Left lung (tissue), 14 donors: ENCODE measurements at places on chromosomes 5 and 9.
A peak's percentile ranks its signal among the peaks of the same experiment; 100 is the strongest.

GRCh38 chr5:113170707-113171106 lies 194.1 kb downstream of the DCP2 start:
- no peak for DNase-seq
- H3K27me3 ChIP-seq: no peaks in the 10 kb centered on the region
- H3K27ac ChIP-seq: no peak overlapping the region
- no peaks in the 10 kb centered on the region for H3K36me3 ChIP-seq
- H3K4me3 ChIP-seq: no peak overlapping the region
- peaks cover 6% of the 10 kb centered on the region for H3K4me1 ChIP-seq

DNA sequence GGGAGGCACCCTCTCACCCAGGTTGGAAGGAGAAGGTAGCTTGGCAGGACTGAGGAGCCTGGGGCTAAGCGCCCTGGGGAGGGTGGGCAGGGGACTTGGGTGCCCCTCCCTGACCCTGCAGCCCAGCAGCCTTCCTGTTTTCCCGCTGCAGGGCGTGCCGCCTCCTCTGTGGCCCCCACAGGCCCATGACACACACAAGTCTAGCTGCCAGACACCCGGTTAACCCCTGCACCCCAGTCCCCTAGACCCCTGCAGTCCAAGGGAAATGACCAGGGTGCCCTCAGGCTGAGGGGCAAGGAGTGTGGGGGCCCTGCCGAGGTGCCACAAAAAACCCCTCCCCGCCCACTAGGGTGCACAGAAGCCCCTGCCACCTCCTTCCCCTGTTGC lies 33.0 kb downstream of the GOLGA2 start:
- H3K4me1 ChIP-seq: peaks cover 19% of the 10 kb centered on the region
- no peaks in the 10 kb centered on the region for H3K36me3 ChIP-seq
- H3K27ac ChIP-seq: no peak overlapping the region

DNA sequence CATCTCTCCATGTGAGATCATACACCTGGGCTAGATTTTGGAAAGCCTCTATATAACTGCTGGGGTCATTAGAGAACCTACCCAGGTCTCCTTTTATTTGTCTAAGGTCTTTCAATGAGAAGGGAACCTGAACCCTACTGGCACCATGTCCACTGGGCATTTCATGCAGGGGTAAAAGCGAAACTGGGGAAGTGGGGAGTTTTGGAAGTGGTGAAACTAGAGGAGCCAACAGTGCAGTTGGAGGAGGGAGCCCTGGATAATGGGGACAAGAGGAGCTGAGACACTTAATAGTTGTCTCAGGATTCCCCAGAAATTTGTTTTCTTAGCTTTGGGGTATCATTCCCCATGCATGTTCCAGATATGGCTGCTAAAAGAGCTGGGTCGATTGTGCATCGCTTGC lies 169.0 kb upstream of the NREP start:
- H3K36me3 ChIP-seq: no peaks in the 10 kb centered on the region
- DNase-seq: no peak
- H3K4me1 ChIP-seq: peaks cover 13% of the 10 kb centered on the region
- H3K4me3 ChIP-seq: no peak overlapping the region
- no peak overlapping the region for H3K27ac ChIP-seq

DNA sequence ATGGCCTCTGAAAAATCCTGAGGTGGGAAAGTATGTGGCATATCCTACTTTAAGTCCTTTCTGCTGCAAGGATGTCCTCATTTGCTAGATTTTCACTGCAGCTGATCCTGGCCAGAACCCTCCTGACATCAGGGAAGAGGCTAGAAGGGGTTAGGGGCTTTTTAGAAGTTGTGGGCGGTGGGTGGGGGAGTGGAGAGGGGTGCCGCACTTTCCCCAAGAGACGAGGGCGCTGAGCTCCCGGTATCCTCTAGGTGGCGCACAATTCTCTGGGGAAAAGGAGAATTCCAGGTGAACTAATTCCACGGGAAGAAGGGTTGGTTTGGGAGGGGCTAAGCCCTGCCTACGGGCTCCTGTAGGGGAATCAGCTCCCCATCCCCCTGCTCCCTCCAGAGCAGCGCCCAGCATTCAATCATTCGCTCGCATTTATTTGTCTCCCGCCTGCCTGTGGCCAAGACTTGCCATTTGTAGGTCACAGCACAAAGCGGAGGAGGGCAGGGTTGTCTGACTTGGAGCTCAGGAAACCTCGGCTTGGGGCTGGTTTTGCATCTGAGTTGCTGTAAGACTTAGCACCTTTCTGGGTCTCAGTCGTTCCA lies 42.9 kb upstream of the HAND1 start:
- H3K27me3 ChIP-seq: no peaks in the 10 kb centered on the region
- H3K27ac ChIP-seq: no peak overlapping the region
- H3K4me3 ChIP-seq: no peak overlapping the region
- H3K4me1 ChIP-seq: no peaks in the 10 kb centered on the region

DNA sequence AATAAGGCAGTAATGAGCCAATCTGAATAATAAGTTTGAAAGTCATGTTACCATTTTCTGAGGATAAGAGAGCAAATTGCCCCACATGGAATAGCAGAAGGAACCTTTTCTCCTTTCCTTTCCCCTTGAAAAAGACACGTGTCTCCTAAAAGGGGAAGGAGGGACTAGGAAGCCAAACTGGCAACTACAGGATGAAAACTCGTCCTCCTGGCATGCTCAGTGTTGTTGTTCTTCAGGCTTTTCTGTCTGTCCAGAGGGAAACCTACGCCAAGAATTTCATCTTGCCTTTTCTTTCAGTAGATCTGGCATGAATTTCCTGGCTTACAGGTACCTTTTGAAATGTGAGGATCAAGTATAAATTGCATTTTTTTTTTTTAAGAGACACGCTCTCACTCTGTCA lies 355.9 kb upstream of the TLE4 start:
- H3K27me3 ChIP-seq: no peaks in the 10 kb centered on the region
- DNase-seq: no peak
- H3K36me3 ChIP-seq: no peaks in the 10 kb centered on the region
- no peak overlapping the region for H3K27ac ChIP-seq
- H3K4me3 ChIP-seq: no peak overlapping the region
- H3K4me1 ChIP-seq: no peaks in the 10 kb centered on the region

GRCh38 chr5:75952291-75952690 lies 130.9 kb upstream of the SV2C start:
- no peak overlapping the region for H3K4me3 ChIP-seq
- no peak for DNase-seq
- H3K36me3 ChIP-seq: no peaks in the 10 kb centered on the region
- no peaks in the 10 kb centered on the region for H3K27me3 ChIP-seq
- H3K4me1 ChIP-seq: no peaks in the 10 kb centered on the region

DNA sequence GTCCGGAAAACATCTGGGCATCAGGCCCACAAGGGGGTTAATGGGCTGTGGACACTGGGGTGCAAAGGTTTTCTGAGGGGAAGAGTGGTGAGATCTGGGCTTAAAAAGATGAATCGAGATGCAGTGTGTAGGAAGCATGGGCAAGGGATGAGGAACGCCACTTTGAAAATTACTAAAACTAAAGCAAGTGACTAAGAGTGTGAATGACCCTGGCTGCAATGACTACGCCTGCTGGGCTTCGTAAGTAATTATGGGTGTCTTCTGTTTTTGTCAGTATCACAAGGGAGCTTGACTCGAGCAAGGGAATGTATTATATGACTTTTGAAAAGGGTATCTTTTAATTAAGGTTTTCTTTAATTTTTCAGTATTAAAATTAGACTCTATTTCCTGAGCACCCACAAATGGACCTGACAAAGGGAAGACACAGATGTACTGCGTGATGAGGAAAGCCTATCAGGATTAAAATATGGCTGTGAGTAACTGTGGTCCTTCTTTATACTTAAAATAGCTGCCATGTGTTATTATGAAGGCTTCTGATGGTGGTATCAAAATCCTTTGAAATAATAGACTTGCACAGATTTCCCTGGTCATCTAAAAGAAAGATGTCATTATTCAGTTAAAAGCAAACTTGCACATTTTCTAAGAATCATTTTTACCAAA lies 4.2 kb downstream of the CTXN3 start:
- no peak for DNase-seq
- no peak overlapping the region for H3K27ac ChIP-seq
- H3K4me1 ChIP-seq: no peaks in the 10 kb centered on the region
- H3K36me3 ChIP-seq: no peaks in the 10 kb centered on the region
- H3K4me3 ChIP-seq: no peak overlapping the region
- H3K27me3 ChIP-seq: no peaks in the 10 kb centered on the region

GRCh38 chr9:121204121-121204520 lies 2.5 kb upstream of the RAB14 start:
- H3K4me1 ChIP-seq: peaks cover 14% of the 10 kb centered on the region
- no peak overlapping the region for H3K4me3 ChIP-seq
- no peak for DNase-seq

GRCh38 chr5:76681287-76681686 lies 34.6 kb upstream of the F2R start:
- DNase-seq: no peak
- no peak overlapping the region for H3K27ac ChIP-seq
- no peak overlapping the region for H3K4me3 ChIP-seq

DNA sequence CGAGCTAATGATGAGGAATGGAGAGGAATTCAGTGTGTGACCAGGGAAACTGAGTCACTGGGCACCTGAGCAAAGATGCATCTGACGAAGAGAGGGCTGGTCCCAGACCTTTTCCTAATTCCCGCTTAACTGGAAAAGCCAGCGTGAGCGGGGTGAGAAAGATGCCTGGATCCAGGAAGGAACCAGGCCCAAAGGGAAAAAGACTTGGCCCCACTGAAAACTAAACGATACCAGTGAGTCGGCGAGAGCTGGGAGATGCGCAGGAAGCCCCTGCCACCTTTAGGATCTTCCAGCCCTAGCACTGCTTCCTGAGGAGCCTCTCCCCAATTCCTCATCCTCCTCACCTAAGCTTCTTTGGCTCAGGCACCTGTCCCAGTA lies 499 bp upstream of the FCHSD1 start:
- DNase-seq: no peak
- no peaks in the 10 kb centered on the region for H3K36me3 ChIP-seq
- peak overlapping the region; percentile 72 for H3K4me3 ChIP-seq
- H3K27ac ChIP-seq: no peak overlapping the region
- peaks cover 23% of the 10 kb centered on the region for H3K4me1 ChIP-seq

GRCh38 chr5:134479839-134480238 lies 45.6 kb upstream of the JADE2 start:
- DNase-seq: no peak
- no peaks in the 10 kb centered on the region for H3K4me1 ChIP-seq
- H3K27ac ChIP-seq: no peak overlapping the region
- H3K4me3 ChIP-seq: no peak overlapping the region
- no peaks in the 10 kb centered on the region for H3K36me3 ChIP-seq

GRCh38 chr9:9214066-9214465 lies 1398.7 kb downstream of the PTPRD start:
- no peak for DNase-seq
- H3K4me1 ChIP-seq: no peaks in the 10 kb centered on the region
- no peak overlapping the region for H3K27ac ChIP-seq
- H3K4me3 ChIP-seq: no peak overlapping the region

GRCh38 chr9:89160806-89161205 lies 17.8 kb downstream of the SHC3 start:
- H3K4me3 ChIP-seq: no peak overlapping the region
- no peaks in the 10 kb centered on the region for H3K27me3 ChIP-seq
- H3K4me1 ChIP-seq: no peaks in the 10 kb centered on the region
- DNase-seq: no peak

DNA sequence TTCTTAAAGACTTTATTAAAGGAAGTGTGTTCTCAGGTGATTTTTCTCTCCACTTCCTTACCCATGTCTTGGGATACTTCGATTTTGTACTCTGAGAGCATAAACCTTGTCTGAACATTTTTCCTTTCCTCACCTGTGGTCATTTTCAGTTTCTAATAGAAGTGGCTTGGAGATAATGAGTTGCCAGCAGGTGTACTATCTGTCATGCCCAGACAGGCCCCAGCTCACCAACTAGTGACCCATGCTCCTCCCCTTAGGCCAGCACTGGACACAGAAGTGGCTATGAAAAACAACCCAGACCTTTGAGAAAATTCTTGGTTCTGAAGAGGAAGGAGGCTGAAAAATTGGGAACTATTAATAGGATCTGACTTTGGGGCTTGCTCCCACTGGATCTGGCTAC lies 49.2 kb upstream of the SMIM32 start:
- no peaks in the 10 kb centered on the region for H3K27me3 ChIP-seq
- H3K4me3 ChIP-seq: no peak overlapping the region
- H3K27ac ChIP-seq: no peak overlapping the region

- no peaks in the 10 kb centered on the region for H3K4me1 ChIP-seq
- no peaks in the 10 kb centered on the region for H3K27me3 ChIP-seq
- no peak overlapping the region for H3K4me3 ChIP-seq
- no peaks in the 10 kb centered on the region for H3K36me3 ChIP-seq
These were observed 1304.4 kb upstream of the CDH6 start for GRCh38 chr5:29889051-29889450.

GRCh38 chr5:147481376-147481775 lies 28.5 kb downstream of the DPYSL3 start:
- no peaks in the 10 kb centered on the region for H3K27me3 ChIP-seq
- peak overlapping the region; percentile 89 for H3K27ac ChIP-seq
- no peak for DNase-seq
- H3K4me1 ChIP-seq: peaks cover 45% of the 10 kb centered on the region
- no peaks in the 10 kb centered on the region for H3K36me3 ChIP-seq
- no peak overlapping the region for H3K4me3 ChIP-seq

- no peaks in the 10 kb centered on the region for H3K27me3 ChIP-seq
- H3K4me1 ChIP-seq: no peaks in the 10 kb centered on the region
These were observed 126.9 kb upstream of the ANKH start for GRCh38 chr5:14998491-14998890.

- H3K4me3 ChIP-seq: no peak overlapping the region
- H3K27me3 ChIP-seq: no peaks in the 10 kb centered on the region
- no peak overlapping the region for H3K27ac ChIP-seq
- peaks cover 9% of the 10 kb centered on the region for H3K4me1 ChIP-seq
These were observed 247.4 kb upstream of the RASA1 start for GRCh38 chr5:87020099-87020934.

GRCh38 chr9:115972843-115973595 lies 180.6 kb upstream of the PAPPA start:
- no peak overlapping the region for H3K27ac ChIP-seq
- no peaks in the 10 kb centered on the region for H3K4me1 ChIP-seq
- no peak overlapping the region for H3K4me3 ChIP-seq
- H3K27me3 ChIP-seq: no peaks in the 10 kb centered on the region
- no peaks in the 10 kb centered on the region for H3K36me3 ChIP-seq

DNA sequence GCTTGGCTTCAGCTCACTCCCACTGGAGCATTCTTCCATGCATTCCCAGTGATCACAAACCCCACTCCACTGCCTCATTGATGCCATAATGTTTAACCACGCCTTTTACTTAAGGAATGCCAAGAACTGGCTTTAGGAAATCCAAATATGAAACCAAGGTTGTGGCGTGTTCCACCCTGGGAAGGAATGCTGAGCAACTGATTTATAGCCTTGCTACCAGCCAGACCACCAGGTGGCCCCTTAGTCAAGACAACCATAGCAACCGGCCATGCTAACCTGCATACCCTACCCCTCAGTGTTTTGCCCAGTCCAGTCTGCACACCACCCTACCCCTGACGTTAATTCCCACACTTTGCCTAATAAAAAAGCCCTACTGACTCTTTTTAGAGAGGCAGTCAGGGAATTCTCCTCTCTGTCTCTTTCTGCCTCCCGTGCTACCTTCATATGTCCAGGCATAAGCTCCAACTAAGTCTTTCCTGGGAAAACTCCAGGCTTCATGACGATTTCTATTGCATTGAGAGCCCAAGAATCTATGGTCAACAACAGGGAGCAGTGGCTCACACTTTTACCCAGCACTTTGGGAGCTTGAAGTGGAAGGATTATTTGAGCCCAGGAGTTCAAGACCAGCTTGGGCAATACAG lies 27.0 kb upstream of the PRRC2B start:
- no peak overlapping the region for H3K4me3 ChIP-seq
- DNase-seq: peak; percentile 22
- H3K36me3 ChIP-seq: no peaks in the 10 kb centered on the region
- H3K27ac ChIP-seq: no peak overlapping the region
- H3K27me3 ChIP-seq: no peaks in the 10 kb centered on the region
